Hindlimb muscle (tissue), 1 donor: ENCODE measurements at places on chromosomes 2 and 18. TPM values are rescaled to one million over a fixed set of nuclear protein-coding genes. Genes with fewer than 3 reads are reported as not detected.

CD8A gene
- 0.10 TPM for polyA plus RNA-seq

SLC9A4 gene
- not detected for polyA plus RNA-seq

C1QL2 gene
- polyA plus RNA-seq: not detected

SRD5A2 gene
- not detected for polyA plus RNA-seq

PCARE gene
- polyA plus RNA-seq: 0.28 TPM

PLA2R1 gene
- 1.4 TPM for polyA plus RNA-seq

NYAP2 gene
- 0.59 TPM for polyA plus RNA-seq

RBM43 gene
- 10.7 TPM for polyA plus RNA-seq

SPATA3 gene
- not detected for polyA plus RNA-seq

PCGF1 gene
- 8.2 TPM for polyA plus RNA-seq

GPC1 gene
- polyA plus RNA-seq: 149 TPM

CFAP221 gene
- 0.15 TPM for polyA plus RNA-seq

TXNDC2 gene
- polyA plus RNA-seq: 0.12 TPM

ANKRD23 gene
- 13.8 TPM for polyA plus RNA-seq

- no peak for DNase-seq
These were observed 18.1 kb downstream of the CCDC141 start for GRCh38 chr2:179031731-179032408.

DNA sequence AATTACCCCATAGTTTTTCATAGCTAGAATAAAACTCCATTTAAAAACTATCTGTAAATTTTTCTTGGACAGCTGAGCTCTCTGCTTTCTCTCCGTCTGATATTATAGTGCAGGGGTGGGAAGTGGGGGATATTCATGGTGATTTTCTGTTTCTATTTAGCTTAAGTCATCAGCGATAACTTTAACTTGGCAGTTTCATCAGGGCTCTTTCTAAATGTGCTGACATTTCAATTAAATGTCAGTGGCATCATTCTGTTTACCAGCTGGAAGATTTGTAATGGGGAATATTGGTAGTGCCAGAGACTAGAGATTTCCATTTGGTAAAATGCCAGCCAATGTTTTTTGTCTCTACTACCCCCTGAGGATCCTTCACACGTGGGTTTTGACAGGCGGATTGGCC, 53.5 kb upstream of the CAPN13 start:
- DNase-seq: no peak

DNA sequence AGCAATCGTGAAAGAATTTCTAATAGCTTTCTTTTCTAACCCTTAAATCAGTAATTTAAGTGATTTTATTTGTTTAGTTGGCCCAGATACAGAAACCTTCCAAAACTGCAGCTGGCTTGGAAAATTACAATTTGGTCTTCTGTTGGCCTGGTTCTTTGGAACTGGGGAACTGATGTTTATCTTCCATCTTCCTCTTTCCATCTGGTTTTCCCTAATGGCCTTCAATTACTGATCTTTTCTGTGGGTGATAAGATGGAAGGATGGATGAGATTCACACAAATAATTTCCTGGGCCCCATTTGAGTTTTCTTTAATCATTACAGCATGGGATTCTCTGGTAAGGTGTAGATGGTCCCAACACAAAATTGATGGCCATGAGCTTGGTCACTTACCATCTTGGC, 106.5 kb upstream of the CHRNA1 start:
- DNase-seq: no peak

- DNase-seq: no peak
These were observed 121.1 kb downstream of the SETBP1 start for GRCh38 chr18:44801781-44802180.

DNA sequence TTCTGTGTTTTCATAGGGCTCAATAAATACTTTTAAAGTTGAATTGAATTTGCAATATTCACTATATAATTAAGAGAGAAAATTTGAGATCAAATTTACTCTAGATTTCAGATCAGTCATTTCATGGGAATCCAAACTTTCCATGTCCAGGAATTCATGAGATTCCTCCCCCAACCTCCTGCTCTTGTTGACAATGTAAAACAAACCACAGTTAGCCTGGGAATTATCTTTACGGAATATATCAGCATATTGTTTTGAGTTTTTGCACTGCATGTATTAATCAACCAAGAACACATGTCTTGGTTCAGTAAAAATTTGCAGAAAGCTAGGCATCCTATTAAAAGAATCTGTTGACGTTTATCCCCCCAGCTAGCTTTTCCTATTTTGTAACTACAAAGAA, 42.3 kb downstream of the CYP1B1 start:
- DNase-seq: no peak

- no peak for DNase-seq
These were observed 60.2 kb downstream of the DPP4 start for GRCh38 chr2:162013514-162014475.

DNA sequence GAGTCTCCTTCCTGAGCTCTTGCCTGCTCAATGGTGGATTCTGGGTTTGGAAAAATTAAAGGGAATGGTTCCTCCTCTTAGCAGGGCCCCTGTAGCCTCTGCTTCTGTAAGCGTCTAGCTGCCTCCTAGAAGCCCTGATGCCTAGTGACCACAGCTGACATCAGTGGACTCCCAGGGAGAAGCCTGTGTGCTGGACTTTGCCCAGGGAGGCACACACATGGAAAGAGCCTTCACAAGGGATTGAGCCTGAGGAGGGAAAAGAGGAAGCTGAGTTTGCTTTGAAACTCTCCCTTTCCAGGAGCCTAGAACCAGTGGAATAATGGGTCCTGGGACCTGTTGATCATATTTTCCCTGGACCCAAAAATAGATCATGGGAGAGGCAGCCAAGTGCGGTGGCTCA, 1.4 kb upstream of the CFAP65 start:
- DNase-seq: no peak

- no peak for DNase-seq
These were observed 35.2 kb upstream of the TEX51 start for GRCh38 chr2:126863336-126864015.

DNA sequence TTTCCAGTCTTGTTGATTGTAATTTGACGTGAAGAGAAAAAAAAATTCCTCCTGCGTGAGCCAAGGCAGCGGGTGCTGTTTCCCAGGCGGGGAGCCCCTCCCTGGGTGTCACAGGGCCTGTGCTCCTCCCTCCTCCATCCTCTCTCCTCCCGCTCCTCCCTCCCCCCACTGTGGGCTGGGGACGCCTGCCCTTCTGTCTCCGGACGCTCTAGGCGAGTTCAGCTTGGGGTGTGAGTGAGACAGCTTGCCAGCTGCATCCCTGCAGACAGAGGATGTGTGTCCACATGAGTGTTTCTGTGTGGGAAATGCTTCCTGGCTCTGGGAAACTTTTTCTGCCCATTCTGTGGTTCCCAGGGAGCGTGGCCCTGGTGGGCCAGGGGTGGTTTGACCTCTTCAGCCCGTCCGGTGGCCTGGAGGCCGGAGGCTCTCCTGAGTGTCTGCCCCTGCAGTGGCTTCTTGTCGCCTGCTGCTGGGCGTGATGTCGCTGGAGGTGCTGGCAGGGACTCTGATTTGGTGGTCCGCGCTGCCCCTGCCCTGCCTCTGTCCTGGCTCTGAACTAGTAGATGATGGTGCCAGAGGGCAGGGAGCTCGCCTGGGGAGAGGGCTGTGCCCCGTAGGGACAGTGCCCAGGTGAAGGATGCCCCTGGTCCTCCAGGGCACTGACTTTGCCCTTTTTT, 96.4 kb downstream of the USP40 start:
- DNase-seq: peak; percentile 76

DNA sequence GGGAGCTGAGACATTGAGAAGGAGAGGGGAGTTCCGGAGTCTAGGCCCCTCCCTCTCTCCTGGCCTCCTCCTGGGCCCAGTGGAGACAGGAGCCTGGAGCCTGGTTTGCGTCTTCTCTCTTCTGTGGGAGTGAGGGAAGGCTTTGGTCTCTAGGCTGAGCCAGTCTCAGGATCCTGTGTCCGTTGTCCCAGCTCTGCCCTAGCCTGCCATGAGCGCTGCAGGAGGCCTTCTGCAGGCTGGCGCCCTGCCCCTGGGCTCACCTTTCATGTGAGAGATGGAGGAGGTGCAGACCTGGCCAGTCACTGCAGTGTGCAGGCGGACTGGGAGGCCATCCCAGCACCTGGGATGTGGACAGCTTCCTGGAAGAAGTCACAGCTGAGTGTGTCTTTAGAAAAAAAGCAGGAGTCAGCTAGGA, 8.7 kb downstream of the IMPA2 start:
- DNase-seq: no peak

GRCh38 chr2:229520691-229521096, 193.7 kb downstream of the DNER start:
- DNase-seq: peak; percentile 82

DNA sequence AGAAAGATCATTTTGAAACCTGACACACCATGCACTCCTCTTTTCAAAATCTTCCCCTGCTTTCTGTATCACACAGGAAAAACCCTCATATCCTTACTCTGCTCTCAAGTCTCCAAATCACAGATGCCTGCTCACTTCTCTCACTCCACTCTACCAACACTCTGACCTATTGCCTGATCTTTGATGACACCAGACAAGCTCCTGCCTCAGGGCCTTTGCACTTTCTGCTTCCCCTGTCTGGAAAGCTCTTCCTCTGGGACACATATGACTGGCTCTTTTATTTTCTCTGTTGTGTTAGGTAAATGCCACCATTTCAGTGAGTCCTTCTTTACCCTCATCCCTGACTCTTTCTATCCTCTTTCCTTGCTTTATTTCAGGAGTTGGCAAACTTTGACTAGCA, 1300.7 kb upstream of the ZEB2 start:
- no peak for DNase-seq

GRCh38 chr2:235609746-235610145, 115.9 kb downstream of the AGAP1 start:
- DNase-seq: no peak

DNA sequence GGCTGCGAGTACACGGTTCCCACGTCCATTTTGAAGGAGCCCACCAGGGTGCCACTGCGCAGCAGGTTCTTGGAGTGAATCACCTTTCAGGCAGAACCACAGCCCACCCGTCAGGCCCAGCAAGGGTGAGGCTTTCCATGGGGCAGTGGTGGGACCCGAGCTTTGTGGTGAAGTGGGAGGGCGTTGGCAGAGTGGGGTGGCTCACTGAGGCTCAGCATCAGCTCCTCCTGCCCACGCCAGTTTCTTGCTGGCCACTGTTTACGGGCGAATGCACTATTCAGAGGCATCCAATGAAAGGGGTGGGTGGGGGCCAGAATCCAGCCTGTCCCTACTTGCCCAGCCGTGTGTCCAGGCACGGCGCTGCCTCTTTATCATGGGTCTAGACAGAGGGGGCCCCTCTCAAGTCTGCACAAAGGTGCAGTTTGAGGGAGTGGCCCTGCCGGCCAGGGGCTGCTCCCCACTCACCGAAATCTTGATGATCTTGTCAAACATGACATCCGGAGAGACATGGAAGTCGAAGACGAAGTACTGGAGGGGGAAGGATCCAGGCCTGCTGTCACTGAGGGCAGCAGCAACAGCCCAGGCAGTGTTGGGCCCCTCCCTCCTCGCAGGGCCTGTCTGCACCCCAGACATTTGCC, 11.4 kb upstream of the OTOF start:
- DNase-seq: no peak

DNA sequence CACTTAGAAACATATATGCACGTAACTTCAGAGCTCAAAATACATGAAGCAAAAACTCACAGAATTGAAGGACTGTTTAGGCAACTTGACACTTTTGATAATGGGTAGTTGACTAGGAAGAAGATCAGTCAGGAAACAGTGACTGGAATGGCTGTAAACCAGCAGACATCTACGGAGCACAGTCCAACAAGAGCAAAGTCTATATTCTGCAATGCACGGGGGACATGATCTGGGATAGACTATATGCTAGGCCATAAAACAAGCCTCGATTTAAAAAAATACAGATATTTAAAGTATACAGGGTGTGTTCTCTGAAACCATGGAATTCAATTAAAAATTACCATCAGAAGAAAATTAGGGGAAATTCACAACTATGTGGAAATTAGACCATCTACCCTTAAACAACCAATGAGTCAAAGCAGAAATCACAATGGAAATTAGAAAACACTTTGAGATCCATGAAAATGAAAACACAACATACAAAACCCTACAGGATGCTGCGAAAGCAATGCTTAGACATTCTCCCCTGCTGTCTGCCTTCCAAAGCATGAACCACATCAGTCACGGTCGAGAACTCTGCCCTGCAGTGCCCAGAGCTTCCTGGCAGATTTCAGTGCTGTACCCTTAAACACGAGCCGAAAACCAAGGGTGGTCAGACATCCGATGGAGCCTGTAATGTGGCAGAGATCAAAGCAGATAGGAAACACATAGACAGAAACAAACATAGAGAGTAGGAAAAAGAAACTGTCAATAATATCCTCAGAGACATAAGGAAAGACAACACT, 651.9 kb upstream of the HS6ST1 start:
- DNase-seq: no peak

- DNase-seq: no peak
These were observed 184.7 kb downstream of the CD226 start for GRCh38 chr18:69763002-69763401.

DNA sequence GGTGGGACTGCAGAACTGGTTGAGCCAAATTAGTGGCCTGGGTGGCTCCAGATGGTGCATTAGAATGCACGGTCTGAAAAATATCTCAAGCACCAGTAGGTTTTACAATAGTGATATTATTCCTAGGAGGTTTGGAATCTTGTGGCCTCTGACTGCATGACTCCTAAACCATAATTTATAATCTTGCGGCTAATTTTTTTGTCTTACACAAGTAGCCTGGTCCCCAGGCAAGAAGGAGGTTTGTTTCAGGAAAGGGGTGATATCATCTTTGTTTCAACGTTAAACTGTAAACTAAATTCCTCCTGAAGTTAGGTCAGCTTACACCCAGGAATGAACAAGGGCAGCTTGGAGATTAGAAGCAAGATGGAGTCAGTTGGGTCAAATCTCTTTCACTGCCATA, 98.9 kb upstream of the ARL4C start:
- DNase-seq: no peak

DNA sequence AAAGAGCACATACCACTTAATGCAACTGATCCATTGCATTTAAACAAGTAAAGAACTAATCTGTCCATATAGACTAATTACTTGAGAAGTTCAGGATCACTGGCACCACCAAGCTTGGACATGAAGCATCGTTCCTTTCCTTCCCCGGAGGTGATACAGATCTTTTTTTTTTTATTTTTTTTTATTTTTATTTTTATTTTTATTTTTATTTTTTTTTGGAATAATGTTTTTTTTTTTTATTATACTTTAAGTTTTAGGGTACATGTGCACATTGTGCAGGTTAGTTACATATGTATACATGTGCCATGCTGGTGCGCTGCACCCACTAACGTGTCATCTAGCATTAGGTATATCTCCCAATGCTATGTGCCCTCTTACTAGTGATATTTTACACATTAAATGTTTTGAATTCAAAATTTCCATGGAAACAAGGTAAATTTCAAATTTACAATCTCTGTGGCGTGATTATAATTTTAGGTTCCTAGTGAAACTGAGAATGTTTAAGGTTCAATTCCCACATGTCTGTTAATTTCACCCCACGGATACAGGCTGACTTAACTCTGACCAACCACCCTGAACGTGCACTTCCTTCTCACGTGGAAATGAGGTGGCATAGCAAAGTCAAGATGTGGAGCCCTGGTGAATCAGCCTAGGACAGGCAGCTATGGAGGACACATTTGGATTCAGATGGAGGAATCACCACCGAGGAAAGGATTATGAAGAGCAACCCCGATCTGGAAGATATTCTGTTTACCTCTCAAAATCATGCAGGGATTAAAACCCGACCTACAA, 101.6 kb upstream of the THOC1 start:
- no peak for DNase-seq

GRCh38 chr2:84881581-84882413, 913 bp upstream of the TRABD2A start:
- peak; percentile 73 for DNase-seq
